DMS153 (cell line): ENCODE measurements at places on chromosomes 3 and 15.

- DNase-seq, result no peak
These were observed 49.4 kb downstream of the NFKBIZ start for GRCh38 chr3:101898752-101899169.

DNA sequence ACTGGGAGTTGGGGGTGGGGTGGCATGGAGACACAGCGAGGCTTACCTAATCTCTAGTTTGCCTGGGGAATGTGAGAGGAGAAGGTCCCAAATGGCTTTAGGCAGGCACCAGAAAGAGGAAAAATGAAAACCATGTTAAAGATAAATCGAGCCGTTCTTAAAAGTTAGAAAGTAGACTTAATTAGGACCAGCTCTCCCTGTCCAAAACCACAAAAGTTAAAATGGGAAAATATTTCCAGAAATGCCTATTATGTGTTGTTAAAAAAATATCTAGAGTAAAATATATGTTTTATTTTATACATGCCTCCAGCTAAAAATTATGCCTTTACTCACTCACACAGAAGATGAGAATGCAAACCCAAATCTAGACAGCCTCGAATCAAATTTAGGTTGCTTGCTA is 50.1 kb downstream of the LRTM1 start:
- no peak for DNase-seq

DNA sequence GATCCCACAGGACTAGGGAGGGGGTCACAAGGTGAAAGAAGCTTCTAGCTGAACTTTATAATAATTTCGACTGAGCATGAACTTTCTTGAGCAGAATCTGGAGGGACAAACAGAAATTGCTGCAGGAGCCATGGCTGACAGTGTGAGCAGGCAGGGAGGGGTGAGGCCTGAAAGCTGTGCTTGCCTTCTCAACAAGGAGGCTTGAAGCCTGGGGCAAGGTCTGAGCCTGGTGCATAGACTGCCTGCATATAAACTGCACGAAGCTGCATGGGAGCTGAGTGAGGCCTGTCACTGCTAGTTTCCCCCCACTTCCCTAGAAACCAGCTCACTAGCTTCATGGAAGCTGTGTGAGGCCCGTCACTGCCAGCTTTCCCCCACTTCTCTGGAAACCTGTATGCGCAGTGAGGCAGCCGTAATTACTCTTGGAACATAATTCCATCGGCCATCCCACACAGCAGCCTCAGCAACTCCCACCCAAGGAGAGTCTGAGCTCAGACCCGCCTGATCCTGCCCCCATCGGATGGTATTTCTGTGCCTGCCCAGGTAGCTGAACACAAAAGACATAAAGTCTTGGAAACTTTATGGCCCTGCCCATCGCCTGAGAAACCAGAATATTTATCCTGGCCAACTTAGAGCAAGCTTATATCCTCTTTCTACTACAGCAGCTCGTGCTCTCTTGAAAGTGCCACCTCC is 136.5 kb downstream of the PLCH1 start:
- DNase-seq, result no peak

DNA sequence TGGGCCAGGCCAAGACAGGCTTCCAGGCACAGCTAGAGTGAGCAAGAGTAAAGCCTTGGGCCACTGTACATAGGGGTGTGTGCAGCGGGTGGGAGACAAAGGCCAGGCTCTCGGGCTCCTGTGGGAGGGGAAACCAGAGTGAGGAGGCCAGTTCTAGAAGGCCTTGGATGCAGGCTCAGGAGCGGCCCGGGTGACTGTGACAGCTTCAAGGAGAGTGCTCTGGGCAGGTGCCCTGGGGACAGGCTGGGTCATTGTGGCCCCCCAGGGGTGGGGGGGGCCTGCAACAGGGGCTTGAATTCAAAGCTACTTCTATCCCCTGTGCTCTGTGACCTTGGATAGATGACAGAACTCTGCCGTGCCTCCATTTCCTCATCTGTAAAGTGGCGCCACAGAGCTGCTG is 109.2 kb downstream of the DNAJB8 start:
- no peak for DNase-seq

DNA sequence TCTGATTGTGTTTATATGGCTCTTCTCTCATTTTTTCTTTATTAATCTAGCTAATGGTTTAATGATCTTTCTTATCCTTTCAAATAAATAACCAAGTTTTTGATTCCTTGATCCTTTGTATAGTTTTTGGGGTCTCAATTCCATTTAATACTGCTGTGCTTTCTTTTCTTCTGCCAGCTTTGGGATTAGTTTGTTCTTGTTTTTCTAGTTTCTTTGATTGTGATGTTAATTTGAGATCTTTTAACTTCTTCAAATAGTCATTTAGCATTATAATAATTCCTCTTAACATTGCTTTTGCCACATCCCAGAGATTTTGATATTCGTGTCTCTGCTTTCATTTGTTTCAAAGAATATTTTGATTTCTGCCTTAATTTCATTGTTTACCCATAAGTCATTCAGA is 1126.6 kb downstream of the NAALADL2 start:
- no peak for DNase-seq

DNA sequence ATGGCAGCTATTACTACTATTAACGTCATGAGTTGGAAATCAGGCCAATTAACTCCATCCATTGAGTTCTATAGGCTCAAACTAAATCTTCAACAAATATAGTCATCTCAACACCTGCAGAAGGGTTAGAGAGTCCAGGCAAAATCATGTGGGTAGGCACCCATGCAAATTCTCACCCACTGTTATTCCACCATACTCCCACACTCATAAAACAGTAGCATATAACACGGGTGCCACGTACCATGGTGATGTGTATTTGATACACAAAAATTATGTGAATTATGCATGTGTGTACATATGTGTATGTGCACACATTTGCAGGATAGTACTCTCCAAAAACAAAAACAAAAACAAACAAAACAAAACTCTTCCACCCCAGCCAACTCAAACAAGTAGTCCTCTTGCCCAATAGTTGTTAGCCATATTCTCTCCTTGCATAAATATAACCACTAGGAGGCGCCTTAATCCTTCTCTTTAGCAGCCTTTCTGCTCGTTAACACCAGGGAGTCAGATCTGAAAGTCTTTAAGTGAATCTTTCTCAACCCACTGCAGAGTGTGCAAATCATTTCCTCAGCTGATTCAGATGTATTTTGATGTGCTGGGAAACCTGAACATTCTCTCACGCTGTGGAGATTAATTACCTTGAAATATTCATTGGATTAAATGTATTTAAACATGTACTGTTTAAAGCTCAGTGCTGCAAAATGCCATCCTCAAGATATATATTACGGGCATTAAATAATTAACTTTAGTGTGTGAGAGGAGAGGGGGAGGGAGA is 38.0 kb upstream of the COPB2 start:
- peak; percentile 65 for DNase-seq
